ENCODE measurements at places on chromosomes 12 and 14.
A peak's percentile ranks its signal among the peaks of the same experiment; 100 is the strongest.

DNA sequence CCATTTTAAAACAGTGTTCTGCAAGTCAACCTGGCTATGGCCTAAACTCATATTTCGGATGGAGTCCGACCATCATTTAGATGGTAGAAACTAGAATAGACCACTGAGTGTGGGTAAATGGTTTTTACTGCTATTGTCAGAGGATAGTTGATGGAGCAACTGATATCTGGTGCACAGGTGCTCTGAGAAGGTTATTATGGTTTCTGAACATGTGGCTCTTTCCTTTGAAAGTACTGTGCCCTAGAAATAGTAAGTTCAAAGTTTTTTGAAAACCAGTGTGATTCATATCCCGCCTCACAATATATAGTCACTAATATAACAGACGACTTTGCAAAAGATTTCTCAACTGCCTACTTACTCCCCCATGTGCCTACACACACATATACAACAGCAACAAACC lies 64.4 kb upstream of the BTG1 start:
- DNase-seq = no peak

GRCh38 chr12:132067182-132067581 lies 76.9 kb downstream of the DDX51 start:
- no peak for DNase-seq

GRCh38 chr12:6603095-6603567 lies 4.0 kb downstream of the CHD4 start:
- DNase-seq = peak; percentile 86

GRCh38 chr14:79011920-79012204 lies 841.7 kb downstream of the NRXN3 start:
- no peak for DNase-seq

DNA sequence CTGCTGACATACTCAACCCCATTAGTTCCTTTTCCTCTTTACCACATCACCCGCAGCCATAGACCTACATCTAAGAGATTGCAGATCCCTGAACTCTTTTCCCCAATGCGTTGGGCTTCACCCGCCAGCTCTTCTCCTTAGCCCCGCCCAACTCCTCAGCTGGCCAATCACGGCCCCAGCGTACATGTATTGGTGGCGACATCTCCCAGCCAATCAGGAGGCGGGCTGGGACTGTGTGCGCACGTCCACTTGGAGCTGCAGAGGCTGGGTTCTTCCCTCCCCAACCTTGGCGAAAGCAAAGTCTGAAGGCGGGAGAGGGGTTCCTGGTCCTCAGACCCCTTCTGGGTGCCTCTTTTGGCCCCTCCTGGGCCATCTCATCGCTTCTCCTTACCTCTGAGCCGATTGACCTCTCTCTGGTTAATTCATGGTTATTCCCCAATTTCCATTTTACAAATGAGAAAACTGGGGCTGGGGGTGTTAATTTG lies 11.0 kb downstream of the PDE1B start:
- no peak for DNase-seq

All from NCI-H1694 (cell line).